ENCODE measurements at places on chromosomes 16 and 17.
A peak's percentile ranks its signal among the peaks of the same experiment; 100 is the strongest.

DNA sequence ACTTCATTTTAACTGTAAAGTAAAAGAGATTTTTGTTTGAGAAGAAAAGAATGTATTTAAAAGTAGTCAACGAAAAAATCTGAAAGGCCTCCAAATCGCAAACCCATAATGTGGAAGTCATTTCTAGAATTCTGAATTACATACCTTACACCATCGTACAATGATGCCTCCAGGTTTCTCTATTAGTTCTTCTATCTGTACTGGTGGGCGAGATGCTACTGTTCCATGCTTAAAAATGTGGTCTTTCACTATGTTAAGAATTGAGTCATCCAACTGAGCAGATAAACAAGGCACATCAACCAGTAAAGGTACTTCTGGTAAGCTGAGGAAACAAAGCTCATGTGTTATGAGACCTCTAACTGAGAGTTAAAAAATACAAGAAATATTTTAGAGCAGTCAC is 28.5 kb downstream of the CRLF3 start:
- no peak for DNase-seq

GRCh38 chr17:51764387-51764971 is 394.0 kb downstream of the CA10 start:
- DNase-seq, result peak; percentile 8

DNA sequence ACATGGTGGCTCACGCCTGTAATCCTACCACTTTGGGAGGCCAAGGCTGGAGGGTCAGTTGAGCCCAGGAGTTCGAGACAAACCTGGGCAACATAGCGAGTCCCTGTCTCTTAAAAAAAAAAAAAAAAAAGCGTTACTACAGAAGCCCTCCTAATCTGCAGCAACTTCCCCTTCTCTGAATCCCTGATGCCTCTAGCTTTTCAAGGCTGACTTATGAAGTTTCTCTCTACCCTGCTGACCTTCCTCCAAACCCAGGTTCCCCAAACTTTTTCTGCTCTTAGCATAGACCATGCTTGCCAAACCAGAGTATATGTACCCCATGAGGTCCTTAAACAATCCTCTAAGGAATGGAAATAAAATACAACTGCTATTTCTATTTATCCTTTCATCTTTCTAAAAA is 16.4 kb downstream of the LYRM1 start:
- no peak for DNase-seq

DNA sequence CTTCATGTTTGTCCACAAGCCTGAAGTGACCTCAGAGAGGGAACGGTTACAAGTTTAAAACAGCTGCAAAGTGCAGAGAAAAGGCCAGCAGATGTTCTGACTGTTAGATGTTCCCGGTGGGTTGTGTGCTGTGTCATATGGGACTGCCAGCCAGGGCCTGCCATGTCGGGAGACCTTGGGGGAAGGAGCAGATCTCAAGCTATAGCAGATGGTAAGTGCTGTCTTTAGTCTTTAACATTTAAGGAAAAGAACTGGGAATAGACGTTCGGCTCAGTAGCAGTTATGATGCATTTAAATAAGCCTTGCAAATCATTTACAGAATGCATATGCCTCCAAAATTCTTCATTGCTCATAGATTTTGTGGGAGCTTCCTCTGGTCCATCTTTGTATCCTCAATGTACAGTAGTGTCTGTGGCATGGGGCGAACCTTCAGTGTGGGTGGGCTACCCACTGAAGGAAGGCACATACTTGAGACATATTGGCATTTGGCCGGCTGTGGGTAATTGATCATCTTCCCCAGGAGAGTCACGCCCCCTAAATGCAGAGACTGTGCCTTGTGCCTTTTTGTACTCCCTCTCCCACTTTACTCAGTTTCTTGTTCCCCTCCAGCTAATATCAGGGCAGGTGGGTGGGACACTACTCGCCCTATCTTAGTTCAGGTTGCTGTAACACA is 131.9 kb downstream of the NPIPB5 start:
- DNase-seq, result no peak

GRCh38 chr17:2602597-2603017 is 9.2 kb downstream of the PAFAH1B1 start:
- no peak for DNase-seq

DNA sequence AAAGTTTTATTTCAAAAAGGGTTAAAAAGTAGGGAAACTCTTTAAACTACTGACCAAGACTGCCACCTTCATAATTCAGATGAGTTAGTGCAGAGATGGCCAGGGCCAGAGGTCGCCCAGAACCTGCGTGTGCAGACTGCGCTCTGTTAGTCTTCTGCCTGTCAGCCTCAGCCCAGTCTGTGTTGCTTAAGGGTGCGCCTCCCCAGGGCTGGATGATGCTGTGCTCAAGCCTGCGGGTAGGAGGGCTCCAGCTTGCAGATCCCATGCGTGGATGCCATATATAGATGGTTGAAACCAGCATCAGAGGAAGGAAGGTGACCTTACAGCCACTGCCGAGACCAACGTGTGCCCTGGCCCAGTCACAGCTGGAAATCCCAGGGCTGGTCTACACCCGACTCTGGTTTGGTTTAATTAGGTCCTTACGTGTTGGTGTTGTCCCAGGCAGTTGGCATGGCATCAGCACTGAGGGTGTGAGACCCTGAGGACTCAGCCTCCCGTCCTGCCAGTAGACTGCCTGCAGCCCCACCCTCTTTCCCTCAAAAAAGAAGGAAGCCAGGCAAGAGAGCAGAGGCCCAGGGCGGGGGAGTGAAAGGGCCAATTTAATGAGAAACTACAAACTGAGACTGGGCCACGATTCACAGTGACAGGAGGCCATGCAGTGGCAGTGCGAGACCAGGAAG is 27.7 kb downstream of the CDIP1 start:
- DNase-seq, result no peak

GRCh38 chr17:76987486-76988093 is 119.4 kb downstream of the MGAT5B start:
- no peak for DNase-seq

GRCh38 chr17:54608634-54609155 is 292.0 kb upstream of the TOM1L1 start:
- DNase-seq, result no peak

DNA sequence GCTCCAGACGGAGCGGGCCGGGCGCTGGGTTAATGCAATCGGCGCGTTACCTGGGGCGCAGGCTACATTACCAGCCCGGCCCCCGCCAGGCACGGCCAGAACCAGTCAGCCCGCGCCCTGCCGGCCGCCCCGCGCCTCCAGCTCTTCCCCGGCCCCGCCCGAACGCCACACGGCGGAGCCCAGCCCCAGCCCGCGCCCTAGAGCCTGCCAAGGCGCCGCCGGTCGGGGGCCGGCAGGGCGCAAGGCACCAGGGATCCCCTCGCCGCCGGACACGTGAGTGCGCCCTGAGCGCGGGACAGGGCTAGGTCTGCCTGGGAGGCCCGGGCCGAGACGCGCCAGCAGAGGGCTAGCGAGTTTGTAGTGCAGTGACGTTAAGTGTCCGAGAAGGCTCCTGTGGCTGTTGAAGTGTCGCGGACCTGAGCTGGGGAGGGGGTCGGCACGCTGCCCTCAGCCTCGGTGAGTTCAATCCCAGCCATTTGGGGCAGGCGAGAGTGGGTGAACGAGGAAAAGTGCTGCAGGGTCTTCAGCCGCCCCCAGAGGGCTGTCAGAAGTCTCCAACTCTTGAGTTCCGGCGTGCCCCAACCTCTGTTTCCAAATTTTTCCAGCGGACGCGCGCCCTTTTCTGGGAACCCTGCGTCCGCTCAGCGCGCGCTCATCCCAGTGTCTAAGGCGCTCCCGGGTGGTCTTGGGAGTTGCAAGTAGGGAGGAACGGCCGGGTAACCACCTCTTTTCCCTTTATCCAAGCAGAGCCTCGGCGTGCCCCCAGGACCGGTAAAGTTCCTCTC is at the start of gene SLC6A2:
Gene SLC6A2 (plus strand): TSS at position 92 of the 785 bp plus-strand sequence. CDS start 707 bp downstream, outside the sequence.
- DNase-seq, result no peak

- DNase-seq, result no peak
Measured at GRCh38 chr16:716200-716568, 1.3 kb downstream of the METRN start.

DNA sequence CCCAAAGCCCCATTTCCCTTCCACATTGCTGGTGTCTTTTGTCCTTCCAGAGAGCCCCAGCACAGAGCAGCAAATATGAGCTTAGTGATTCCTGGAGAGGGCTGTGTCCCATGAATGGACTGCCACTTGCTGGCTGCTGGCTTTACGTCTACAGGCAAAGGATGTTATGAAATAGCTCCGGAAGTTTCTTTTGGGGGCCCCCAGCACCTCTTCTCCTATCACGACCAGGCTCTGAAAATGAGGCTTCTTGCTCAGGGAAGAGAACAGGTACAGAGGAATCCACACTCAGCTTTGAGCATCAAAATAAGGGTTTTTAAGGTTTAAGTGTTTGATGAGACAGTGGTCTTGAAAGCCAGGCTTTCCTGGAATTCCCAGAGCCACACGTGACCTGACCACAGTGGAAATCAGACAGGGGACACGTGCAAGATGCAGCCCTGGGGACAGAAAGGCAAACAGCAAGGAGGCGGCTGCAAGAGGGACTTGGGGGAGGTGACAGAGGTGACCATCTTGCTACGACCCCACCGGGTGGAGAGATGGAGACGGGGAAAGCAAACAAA is 58.1 kb downstream of the ZDHHC7 start:
- DNase-seq, result no peak

GRCh38 chr16:27495191-27495590 is 54.5 kb downstream of the GTF3C1 start:
- DNase-seq, result no peak

DNA sequence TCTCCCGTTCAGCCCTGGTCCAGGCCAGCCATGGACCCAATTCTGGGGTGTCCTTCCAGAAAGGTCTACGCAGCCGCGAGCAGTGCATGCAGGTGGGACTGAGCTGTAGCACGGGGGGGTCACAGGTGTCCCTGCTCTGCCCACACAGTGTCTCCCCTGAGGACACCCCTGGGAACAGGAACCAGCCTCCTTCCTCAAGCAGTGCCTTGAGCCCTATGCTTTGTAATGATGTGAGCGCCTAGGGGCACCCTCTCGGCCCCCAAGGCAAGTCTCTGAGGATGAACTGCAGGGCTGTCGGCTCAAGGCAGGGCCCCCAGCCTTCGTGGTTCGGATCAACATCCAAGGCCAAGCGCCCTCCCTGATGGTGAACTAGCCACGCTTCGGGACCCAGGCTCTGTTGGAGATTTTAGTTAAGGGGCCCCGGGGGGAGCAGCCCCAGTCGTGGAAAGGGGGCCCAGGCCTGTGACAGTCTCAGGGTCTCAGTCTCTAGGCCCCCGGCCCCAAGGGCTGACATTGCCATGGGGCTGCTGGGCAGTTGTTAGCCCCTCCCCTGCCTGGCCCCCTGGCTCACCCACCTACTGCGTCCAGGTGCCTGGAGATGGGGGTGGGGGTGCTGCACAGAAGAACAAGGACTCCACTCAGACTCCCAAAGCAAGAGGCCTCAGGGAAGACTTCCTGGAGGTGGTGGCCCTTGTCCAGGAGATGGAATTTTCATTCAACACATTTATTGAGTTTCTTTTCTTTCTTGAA is 2.3 kb downstream of the IL17C start:
- no peak for DNase-seq

GRCh38 chr17:68377771-68378267 is 79.5 kb downstream of the WIPI1 start:
- no peak for DNase-seq

DNA sequence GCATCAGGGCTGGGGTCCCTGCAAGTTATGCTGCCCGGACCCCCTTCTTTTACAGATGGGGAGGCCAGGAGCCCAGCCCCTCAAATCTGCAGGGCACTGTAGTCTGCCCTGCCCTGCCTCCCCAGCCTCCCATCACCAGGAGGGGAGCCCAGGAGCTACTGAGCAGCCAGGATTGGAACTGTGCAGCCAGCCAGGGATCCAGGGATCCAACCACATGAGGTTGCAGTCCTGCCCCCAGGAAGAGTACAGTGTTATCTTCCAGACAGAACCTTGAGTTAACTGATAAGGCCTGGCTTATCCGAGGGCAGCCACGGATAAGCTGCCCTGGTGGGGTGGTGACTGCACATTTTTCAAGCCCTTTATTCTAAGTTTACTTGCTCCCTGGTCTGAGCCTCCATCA is 11.4 kb upstream of the NDRG4 start:
- DNase-seq, result no peak

GRCh38 chr17:45225051-45225700 is 3.5 kb downstream of the FMNL1 start:
- DNase-seq, result peak; percentile 62

DNA sequence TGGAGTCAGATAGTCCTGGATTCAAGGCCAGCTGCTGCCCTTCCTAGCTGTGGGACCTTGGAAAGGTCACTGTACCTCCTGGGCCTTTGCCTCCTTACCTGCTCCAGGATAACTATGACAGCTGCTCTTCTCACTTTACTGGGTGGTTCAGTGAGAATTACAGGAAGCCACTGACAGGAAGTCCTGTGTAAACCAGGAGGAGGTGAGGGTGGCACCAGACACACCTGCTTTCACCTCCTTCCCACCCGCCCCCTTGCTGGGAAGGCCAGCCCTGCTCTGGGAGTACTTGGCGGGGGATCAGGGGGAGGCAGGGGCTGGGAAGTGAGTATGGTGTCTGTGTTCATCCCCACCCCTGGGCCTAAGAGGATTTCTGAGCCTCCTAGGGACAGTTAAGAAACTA is 42.6 kb downstream of the CPNE2 start:
- peak; percentile 21 for DNase-seq

- no peak for DNase-seq
Measured at GRCh38 chr16:71840052-71840451, 5.7 kb upstream of the ATXN1L start.

DNA sequence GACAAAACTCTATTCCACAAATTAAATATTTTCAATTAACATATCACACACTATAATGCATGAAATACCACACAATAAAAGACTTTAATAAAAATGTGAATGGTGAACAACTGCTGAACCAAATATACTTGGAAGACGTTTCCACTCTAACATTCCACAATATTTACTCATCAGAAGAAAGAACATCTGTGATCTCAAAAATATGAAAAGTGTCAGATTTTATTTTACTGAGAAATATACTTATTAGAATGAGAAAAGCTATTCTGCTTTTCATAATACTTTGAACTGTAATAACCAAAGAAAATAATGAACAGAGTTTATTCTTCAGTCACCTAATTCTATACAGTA is 181.8 kb upstream of the AXIN2 start:
- no peak for DNase-seq

GRCh38 chr16:685967-686366 is 1.8 kb upstream of the JMJD8 start:
- no peak for DNase-seq

GRCh38 chr17:58224315-58224714 is 5.3 kb upstream of the MKS1 start:
- DNase-seq, result no peak

DNA sequence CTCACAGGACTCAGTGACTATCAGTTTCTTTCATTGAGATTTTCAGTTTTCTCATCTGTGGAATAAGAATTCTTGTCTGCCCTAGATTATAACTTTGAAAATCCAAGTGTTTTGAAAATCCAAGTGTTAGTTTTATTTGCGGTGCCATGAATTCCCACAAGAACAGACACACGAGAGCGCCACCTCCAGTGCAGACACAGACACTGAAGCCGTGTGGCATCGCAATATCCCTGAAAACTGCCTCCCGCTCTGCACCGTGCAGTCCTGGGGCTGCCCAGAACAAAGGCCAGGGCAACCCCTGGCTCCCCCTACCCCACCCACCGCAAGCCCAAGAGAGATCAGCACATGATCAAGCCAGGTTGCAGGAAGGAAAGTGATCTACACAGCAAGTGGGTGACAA is 229.5 kb upstream of the ASIC2 start:
- DNase-seq, result no peak

All from activated T-cell treated with anti-CD3 and anti-CD28 coated beads, Interleukin-2, amount 50 U/mL, for 4 hours (primary cell).